ENCODE measurements at places on chromosomes 2 and 18. TPM values are rescaled to one million over a fixed set of nuclear protein-coding genes. Genes with fewer than 3 reads are reported as not detected.

GRCh38 chr2:29446847-29447246, 331.6 kb downstream of the CLIP4 start:
- no peak overlapping the region for H3K27ac ChIP-seq
- H3K36me3 ChIP-seq: no peaks in the 10 kb centered on the region
- H3K4me3 ChIP-seq: no peak overlapping the region
- DNase-seq: no peak
- no peaks in the 10 kb centered on the region for H3K27me3 ChIP-seq

GRCh38 chr2:56682397-56682760, 498.6 kb downstream of the CCDC85A start:
- H3K36me3 ChIP-seq: no peaks in the 10 kb centered on the region
- H3K27ac ChIP-seq: peak overlapping the region; percentile 37
- DNase-seq: no peak
- H3K4me3 ChIP-seq: no peak overlapping the region
- no peaks in the 10 kb centered on the region for H3K4me1 ChIP-seq

GRCh38 chr2:11505652-11506610, 27.9 kb upstream of the GREB1 start:
- peaks cover 20% of the 10 kb centered on the region for H3K4me1 ChIP-seq
- no peaks in the 10 kb centered on the region for H3K27me3 ChIP-seq
- no peaks in the 10 kb centered on the region for H3K36me3 ChIP-seq
- no peak overlapping the region for H3K4me3 ChIP-seq
- peak; percentile 16 for DNase-seq

DNA sequence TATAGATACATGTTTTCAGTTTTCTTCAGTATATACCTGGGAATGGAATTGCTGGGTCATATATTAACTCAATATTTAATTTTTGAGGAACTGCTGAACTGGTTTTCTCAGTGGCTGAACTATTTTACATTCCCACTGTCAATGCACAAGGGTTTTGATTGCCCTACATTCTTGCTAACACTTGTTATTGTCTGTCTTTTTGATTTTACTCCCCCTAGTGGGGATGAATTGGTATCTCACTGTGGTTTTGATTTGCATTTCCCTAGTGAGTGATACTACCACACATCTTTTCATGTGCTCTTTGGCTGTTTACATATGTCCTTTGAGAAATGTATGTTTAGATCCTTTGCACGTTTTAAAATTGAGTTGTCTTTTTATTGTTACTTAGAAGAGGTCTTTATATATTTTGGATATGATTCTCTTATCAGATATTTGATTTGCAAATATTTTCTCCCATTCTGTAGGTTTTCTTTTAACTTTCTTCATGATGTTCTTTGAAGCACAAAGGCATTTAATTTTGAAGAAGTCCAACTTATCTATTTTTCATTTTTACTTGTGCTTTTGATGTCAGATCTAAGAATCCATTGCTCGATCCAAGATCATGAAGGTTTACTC, 36.2 kb downstream of the ASB1 start:
- peak; percentile 42 for DNase-seq
- no peak overlapping the region for H3K4me3 ChIP-seq
- H3K27me3 ChIP-seq: no peaks in the 10 kb centered on the region
- no peaks in the 10 kb centered on the region for H3K36me3 ChIP-seq

DNA sequence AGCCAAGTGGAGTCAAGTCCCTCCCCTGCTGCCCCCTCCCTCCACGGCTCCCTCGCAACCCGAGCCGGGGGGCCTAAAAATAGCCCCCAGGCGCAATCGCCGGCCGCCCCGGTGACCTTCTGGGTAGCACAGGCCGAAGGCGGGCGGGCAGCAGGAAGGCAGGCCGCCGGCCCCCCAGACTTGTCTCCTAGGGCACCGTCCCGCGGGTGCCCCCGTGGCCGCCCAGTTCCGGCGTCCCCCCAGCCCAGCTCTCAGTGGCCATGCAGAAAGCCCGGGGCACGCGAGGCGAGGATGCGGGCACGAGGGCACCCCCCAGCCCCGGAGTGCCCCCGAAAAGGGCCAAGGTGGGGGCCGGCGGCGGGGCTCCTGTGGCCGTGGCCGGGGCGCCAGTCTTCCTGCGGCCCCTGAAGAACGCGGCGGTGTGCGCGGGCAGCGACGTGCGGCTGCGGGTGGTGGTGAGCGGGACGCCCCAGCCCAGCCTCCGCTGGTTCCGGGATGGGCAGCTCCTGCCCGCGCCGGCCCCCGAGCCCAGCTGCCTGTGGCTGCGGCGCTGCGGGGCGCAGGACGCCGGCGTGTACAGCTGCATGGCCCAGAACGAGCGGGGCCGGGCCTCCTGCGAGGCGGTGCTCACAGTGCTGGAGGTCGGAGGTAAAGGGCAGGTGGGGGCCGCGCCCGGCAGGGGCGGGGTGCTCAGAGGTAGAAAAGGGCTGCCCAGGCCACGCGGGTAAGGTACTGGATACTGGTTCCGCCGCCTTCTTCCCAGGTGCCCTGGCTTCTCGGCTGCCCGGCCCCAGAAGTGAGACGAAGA, at the start of gene SPEG:
Gene SPEG, plus strand, starts transcription at position 126 of the 808 bp plus-strand sequence. Its CDS starts 135 bp downstream, at position 261.
- no peak within 1 kb of the TSS for H3K27ac ChIP-seq
- peaks cover 15% of the 10 kb centered on the region for H3K4me1 ChIP-seq
- no peaks in the 10 kb centered on the region for H3K36me3 ChIP-seq

DNA sequence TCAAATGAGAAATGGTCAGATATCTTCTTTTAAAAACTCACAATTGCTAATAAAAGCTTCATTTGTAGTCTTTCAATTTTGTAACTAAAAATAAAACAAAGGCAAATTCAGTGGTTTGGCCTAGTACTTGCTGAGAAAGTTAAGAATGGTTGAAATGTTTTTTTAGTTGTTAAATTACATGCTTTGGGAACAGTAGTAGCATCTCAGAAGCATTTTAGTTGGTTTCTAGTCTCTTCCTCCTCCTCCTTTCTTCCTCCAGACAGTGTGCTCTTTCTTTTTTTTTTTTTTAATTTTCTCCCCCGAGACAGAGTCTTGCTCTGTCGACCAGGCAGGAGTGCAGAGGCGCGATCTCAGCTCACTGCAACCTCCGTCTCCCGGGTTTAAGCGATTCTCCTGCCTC, 9.8 kb downstream of the TRAK2 start:
- peaks cover 19% of the 10 kb centered on the region for H3K4me1 ChIP-seq
- no peaks in the 10 kb centered on the region for H3K36me3 ChIP-seq
- H3K27ac ChIP-seq: no peak overlapping the region
- no peak overlapping the region for H3K4me3 ChIP-seq

DNA sequence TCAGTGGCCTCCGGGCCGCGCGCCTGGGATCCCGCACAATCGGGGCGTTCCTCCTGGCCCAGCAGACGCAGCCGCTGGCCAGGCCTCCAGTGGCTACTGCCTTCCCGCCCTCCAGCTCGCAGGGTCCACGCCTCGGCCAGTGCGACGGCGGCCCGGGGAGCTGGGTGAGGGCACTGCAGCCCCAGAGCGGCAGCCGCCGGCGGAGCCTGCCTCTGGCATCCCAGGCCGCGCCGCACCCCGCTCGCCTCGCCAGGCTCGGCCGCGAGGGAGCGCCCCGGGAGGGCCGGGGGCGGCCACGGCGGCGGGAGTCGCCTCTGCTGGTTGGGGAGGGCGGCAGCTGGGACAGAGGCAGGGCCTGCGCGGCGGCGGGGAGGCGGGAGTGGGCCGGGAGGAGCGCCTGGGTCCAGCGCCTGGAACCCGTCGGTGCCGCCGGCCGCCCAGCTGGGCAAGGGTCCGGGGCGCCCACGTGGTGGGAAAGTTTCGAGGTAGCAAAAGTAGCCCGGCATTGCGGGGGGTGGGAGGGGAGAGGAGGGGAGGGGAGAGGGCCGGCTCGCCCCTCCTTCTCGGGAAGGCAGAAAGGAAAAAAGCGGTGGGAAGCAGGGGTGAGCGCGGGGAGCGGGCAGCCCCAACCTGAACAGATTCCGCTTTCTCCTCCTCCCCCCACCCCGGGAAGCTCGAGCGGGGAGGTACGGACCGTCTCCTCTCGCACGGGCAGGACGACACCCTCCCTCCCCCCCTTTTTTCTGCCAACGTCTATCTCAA, 1.5 kb upstream of the INHBB start:
- H3K4me3 ChIP-seq: peak overlapping the region; percentile 52
- no peaks in the 10 kb centered on the region for H3K36me3 ChIP-seq
- DNase-seq: peak; percentile 70
- H3K4me1 ChIP-seq: peaks cover 39% of the 10 kb centered on the region

- no peak overlapping the region for H3K27ac ChIP-seq
- H3K4me3 ChIP-seq: no peak overlapping the region
- no peaks in the 10 kb centered on the region for H3K36me3 ChIP-seq
- H3K4me1 ChIP-seq: peaks cover 12% of the 10 kb centered on the region
- peak; percentile 20 for DNase-seq
- no peaks in the 10 kb centered on the region for H3K27me3 ChIP-seq
Observed at GRCh38 chr2:49943944-49944778, 789.8 kb upstream of the FSHR start.

GRCh38 chr18:79982736-79983135, 5.6 kb downstream of the TXNL4A start:
- DNase-seq: no peak
- no peaks in the 10 kb centered on the region for H3K27me3 ChIP-seq
- H3K27ac ChIP-seq: no peak overlapping the region

The MGAT5 gene
- total RNA-seq: 30.2 TPM

DNA sequence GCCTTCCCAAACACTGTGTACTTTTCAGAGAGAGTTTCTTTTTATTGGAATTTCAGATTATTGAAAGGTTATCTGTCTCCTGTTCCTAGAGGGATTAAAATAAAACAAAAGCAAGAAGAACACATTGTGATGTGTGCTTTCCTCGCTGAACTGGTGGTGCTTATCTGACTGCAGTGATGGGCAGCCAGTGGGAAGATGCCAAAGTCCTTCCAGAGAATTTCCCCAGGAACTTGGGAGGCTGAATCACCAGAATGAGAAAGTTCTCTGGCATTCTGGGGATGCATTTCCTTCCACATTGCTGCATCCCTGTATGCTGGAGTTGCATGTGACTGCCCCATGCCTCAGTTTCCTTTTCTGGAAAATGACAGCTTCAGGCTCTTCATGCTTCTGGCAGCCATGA, 53.9 kb upstream of the SEC11C start:
- H3K4me3 ChIP-seq: no peak overlapping the region
- no peaks in the 10 kb centered on the region for H3K4me1 ChIP-seq
- H3K27me3 ChIP-seq: peaks cover 3% of the 10 kb centered on the region
- peak; percentile 33 for DNase-seq
- H3K27ac ChIP-seq: no peak overlapping the region
- H3K36me3 ChIP-seq: no peaks in the 10 kb centered on the region

The OTOS gene
- 0.50 TPM for total RNA-seq

- no peak for DNase-seq
- H3K4me3 ChIP-seq: no peak overlapping the region
- no peaks in the 10 kb centered on the region for H3K36me3 ChIP-seq
- no peak overlapping the region for H3K27ac ChIP-seq
Observed at GRCh38 chr2:7329465-7329864, 412.3 kb downstream of the RNF144A start.

GRCh38 chr2:54750040-54750439, 26.6 kb downstream of the EML6 start:
- H3K27ac ChIP-seq: no peak overlapping the region
- no peaks in the 10 kb centered on the region for H3K4me1 ChIP-seq
- H3K4me3 ChIP-seq: no peak overlapping the region
- no peak for DNase-seq
- no peaks in the 10 kb centered on the region for H3K27me3 ChIP-seq

GRCh38 chr2:62391696-62392095, 114.3 kb downstream of the TMEM17 start:
- no peaks in the 10 kb centered on the region for H3K4me1 ChIP-seq
- DNase-seq: no peak
- no peaks in the 10 kb centered on the region for H3K27me3 ChIP-seq
- H3K36me3 ChIP-seq: no peaks in the 10 kb centered on the region

- H3K36me3 ChIP-seq: no peaks in the 10 kb centered on the region
- no peaks in the 10 kb centered on the region for H3K27me3 ChIP-seq
Observed at GRCh38 chr2:10514743-10515142, 66.6 kb upstream of the ODC1 start.

DNA sequence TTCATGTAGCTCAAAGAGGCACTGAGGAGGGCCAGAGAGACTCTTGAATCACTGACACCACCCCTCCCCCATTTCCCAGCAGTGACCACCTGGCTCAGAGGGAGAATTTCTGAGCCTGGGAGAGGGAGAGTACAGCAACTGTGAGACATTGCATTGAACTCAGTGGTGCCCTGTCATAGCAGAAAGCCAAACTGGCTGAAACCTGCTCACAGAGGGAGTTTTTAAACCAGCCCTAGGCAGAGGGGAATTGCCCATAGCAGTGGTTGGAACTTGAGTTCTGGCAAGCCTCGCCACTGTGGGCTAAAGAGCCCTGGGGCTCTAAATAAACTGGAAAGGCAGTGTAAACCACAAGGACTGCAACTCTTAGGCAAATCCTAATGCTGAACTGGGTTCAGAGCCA, 243.1 kb downstream of the ADCYAP1 start:
- no peaks in the 10 kb centered on the region for H3K4me1 ChIP-seq
- H3K4me3 ChIP-seq: no peak overlapping the region
- DNase-seq: no peak
- no peaks in the 10 kb centered on the region for H3K36me3 ChIP-seq
- H3K27ac ChIP-seq: no peak overlapping the region
- no peaks in the 10 kb centered on the region for H3K27me3 ChIP-seq

GRCh38 chr18:47427923-47428637, 176.6 kb upstream of the SKOR2 start:
- H3K4me3 ChIP-seq: no peak overlapping the region
- no peaks in the 10 kb centered on the region for H3K36me3 ChIP-seq
- no peak overlapping the region for H3K27ac ChIP-seq
- no peaks in the 10 kb centered on the region for H3K4me1 ChIP-seq
- DNase-seq: no peak
- peaks cover 5% of the 10 kb centered on the region for H3K27me3 ChIP-seq

DNA sequence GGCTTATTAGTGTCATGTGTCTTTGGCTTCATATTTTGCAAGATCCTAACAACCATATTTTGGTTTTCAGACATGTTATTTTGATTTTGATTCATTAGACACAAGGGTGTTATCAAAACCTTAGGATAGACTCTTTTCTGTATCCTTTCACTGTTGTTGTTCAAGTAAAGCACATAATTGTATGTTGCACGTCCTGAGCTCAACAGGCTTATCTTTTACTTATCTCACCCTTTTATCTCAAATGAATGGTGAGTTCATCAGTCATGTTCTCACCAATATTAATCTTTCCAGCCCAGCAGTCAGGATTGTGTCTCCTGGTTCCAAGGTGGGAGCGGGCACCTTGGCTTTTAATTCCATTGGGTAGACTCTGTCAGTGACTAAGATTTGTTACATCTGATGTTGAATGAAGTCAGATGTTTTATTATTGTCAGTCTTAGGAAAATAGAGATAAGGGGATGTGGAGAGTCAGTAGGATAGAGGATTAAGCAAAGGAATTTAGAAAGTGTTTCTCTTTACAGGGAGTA, 11.9 kb downstream of the GPN1 start:
- H3K4me1 ChIP-seq: no peaks in the 10 kb centered on the region
- DNase-seq: no peak
- no peaks in the 10 kb centered on the region for H3K36me3 ChIP-seq

DNA sequence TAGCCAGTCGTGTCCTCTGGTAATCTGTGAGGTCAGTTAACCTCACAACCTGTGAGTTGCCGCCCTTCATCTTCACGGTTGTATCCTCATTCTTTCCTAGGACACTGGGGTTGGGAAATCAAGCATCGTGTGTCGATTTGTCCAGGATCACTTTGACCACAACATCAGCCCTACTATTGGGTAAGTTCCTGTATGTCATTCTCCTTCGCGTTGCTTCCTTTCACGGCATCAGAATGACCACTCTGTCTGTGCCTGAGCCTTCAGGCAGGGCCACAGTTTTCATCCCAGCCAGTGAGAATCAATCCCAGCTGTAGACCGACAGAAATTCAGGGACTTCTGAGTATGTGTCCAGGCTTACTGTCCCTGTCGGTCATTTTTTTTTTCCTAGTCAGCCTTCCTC, 67.1 kb downstream of the RAB31 start:
- H3K4me1 ChIP-seq: no peaks in the 10 kb centered on the region
- no peaks in the 10 kb centered on the region for H3K36me3 ChIP-seq
- no peak overlapping the region for H3K4me3 ChIP-seq
